ENCODE measurements at places on chromosomes 7 and 10.

DNA sequence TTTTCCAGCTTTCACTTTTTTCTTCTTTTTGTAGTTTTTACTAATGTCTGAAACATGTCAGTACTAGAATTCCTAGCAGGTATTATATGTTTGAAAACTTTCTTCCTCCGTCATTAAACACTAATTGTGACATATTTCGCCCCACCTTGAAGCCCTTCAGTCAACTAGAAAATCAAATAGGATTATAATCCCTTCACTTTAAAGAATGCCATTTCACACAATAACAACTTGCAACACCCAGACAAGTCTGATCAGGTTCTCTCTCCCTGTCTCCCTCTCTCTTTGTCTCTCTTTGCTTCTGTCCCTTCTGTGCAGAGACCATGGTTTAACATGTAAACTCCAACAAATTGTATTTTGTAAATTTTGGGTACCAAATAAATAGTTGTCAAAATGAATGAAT is 373.5 kb downstream of the SEMA3D start:
- DNase-seq: no peak

DNA sequence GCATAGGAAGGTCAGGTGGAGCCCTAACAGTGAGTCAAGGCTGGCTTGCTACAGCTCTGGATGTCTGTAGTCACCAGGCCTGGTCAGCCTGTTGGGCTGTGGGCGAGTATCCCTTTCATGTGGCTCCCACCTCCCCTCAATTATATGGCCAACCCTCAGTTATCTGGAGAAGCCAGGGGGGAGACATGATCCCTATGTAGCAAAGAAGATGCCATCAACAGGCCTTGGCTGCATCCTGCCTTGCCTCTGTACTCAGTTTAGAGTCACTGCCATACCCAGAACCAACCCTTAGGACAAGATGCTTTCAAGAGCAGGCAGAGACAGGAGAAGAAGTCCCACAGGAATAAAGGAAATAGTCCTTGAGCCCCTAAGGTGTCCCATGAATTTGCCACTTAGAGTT is 763.9 kb downstream of the GRID1 start:
- DNase-seq: no peak

DNA sequence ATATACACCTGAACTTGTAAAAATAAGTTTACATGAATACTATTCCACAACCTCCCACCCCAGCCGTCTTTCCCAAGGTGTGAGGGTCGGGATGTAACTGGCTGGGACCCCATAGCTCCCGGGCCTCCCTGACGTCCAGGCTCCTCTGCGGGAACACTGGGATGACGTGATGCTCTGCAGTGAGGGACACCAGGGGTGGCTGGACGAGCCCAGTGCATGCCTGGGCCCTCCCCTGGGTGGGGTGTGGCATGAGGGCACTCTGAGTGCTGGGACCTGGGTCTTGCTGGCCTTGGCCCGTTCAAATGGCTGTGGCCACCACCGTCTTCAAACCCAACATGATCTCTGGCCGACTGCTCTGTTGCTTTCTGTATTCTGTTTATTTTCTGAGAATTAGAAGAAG is 182.4 kb downstream of the DNAJB6 start:
- DNase-seq: no peak

- DNase-seq: no peak
Measured at GRCh38 chr10:77973276-77973675, 46.7 kb upstream of the DLG5 start.

GRCh38 chr10:4391683-4392082 is 434.3 kb upstream of the AKR1E2 start:
- no peak for DNase-seq

DNA sequence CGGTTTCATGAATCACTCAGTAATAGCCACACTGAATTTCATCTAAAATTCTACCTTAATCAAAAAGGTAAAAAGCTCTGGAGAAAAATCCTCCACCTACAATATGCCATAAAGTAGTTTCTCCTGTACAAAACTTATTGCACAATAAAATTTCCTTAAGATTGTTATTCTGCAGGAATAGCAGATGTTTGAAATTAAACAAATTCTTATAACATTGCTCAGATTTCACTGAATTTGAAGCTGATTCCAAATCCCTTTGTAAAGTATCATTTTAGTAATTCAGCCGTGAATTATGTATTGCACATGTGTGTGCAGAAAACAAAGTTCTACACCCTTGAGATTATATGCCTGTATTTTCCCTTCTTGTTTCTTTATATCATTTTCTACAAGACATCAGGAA is 123.8 kb downstream of the AMPH start:
- no peak for DNase-seq

GRCh38 chr10:113609704-113610108 is 54.1 kb downstream of the NRAP start:
- no peak for DNase-seq

- DNase-seq: no peak
Measured at GRCh38 chr7:121595758-121596696, 199.9 kb upstream of the FAM3C start.

DNA sequence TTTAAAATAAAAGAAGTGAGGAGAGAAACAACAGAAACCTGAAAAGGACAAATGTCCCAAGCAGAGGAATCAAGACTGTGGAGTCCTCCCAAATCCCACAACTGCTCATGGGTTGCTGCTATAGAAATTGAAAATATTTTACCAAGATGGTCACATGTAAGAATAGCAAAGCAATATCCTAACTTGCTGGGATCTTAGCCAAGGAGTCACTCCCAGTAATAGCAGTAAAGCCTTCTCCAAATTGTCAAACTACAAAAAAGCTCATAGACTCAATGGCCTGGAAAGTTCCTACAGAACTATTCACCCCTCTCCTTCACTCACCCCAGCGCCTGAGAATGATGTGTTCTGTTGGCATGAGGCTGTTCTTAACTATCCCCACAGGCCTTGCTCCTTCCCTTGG is 186.5 kb downstream of the ELMO1 start:
- no peak for DNase-seq

GRCh38 chr7:123770378-123770777 is 21.6 kb upstream of the WASL start:
- DNase-seq: no peak

DNA sequence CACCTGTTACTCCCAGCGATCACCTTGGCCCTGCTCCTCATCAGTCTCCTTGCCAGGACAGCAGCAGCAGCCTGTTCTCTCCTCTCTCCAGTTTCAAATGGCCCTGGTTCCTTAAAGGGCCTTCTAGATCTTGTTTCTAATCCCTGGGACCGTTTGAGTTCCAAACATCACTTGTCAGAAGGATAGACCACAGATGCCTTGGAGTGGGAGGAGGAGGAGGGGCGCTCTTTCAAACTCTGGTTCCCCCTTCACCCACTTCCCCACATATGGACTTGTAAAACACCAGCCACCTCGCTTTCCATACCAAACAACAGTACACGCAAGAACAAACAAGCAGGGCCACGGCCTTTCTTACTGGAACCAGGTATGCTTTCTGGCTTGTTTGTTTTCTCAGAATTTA is 104.8 kb downstream of the PLXNA4 start:
- DNase-seq: peak; percentile 29

DNA sequence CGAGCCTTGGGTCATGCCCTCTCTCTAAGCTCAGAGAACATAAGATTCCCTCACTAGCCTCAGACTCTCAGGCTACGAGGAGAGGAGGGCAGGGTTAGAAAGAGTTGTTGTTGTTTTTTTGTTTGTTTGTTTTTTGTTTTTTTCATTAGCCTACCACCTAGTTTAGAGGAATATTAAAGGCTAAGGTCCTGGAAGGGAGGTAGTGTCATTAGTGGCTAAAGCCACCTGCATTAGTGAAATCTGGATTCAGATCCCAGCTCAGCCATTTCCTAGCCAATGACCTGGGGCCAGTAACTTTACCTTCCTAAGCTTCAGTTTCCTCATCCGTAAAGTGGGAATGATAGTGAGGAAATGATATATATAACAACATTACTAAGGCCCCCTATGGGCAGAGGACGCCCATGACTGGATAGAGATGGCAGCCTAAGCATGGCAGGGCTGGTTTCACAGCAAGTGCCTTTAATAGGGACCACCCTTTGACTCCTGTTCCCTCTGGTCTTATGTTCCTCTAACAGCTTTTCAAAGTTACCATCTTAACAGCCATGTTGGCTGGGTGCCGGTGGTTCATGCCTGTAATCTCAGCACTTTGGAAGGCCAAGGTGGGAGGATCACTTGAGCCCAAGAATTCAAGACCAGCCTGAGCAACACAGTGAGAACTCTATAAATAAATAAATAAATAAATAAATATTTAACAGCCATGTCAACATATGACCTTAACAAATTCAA is 5.1 kb downstream of the DDIT4 start:
- DNase-seq: no peak

GRCh38 chr10:78442836-78443550 is 409.3 kb downstream of the RPS24 start:
- no peak for DNase-seq

- DNase-seq: no peak
Measured at GRCh38 chr7:128841171-128841690, 11.0 kb downstream of the FLNC start.

- DNase-seq: no peak
Measured at GRCh38 chr7:130180571-130181262, 24.5 kb downstream of the TMEM209 start.

- no peak for DNase-seq
Measured at GRCh38 chr10:56991591-56992069, 630.6 kb upstream of the ZWINT start.

- DNase-seq: peak; percentile 31
Measured at GRCh38 chr10:21989453-21990154, 13.9 kb downstream of the DNAJC1 start.

DNA sequence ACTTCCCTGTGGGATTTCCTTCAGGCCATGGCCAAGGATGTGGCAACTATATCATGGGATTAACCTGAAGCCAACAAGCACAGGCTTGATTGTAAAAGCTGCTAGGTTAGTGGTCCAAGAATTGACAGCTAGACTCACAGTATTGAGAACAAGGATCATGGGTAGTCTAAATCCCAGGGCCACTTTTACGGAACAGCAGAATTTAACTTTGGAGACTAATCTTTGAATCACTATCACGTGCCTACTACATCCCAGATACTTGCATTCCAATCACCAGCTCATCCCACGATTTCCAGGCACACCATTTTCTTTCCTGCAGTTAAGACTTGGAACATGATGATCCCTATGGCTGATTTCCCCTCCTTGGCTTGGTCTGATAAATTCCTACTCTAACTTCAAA is 65.6 kb upstream of the ADO start:
- DNase-seq: no peak

GRCh38 chr10:11602919-11603523 is 8.4 kb downstream of the USP6NL start:
- DNase-seq: peak; percentile 25

- DNase-seq: no peak
Measured at GRCh38 chr7:13017333-13017857, 330.0 kb downstream of the ARL4A start.

DNA sequence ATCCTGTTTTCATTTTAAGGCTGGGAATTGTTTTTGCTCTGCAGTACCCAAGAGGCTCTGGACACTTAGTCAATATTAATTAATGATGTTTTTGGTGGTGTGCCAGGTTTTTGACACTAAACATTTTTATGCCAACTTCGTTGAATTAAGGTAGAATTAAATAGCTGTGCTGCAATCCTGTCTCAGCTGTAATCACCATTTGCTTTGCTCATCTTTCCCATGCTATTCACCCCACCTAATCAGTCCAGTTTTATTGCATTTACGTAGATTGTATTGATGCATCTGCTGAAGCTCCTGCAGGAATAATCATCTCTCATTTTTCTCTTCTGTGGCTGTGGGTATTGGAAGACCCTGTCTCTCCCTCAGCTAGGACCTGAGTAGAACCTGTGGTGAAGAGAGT is 52.6 kb upstream of the TRUB1 start:
- DNase-seq: no peak

All from NCI-H774 (cell line).